NCI-H1417 treated with DMSO at 0.1 percent for 48 hours (cell line): ENCODE measurements at places on chromosomes 4 and X.

DNA sequence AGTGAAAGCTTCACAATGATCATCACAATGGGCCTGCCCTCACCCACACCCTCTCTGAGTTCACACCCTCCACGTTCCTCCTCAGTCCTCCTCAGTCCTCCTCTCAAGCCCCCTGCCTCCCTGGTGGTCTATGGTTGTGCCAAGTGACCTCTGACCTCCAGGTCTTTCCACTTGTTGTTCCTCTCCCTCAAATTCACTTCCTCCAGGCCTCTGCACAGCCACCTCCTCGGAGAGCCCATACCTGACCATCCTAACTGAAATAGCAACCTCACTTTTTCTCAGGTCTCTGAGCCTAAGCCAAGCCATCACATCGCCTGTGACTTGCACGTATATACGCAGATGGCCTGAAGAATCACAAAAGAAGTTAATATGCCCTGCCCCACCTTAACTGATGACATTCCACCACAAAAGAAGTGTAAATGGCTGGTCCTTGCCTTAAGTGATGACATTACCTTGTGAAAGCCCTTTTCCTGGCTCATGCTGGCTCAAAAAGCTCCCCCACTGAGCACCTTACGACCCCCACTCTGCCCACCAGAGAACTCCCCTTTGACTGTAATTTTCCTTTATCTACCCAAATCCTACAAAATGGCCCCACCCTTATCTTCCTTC lies 293.4 kb upstream of the TENM3 start:
- DNase-seq, result no peak

DNA sequence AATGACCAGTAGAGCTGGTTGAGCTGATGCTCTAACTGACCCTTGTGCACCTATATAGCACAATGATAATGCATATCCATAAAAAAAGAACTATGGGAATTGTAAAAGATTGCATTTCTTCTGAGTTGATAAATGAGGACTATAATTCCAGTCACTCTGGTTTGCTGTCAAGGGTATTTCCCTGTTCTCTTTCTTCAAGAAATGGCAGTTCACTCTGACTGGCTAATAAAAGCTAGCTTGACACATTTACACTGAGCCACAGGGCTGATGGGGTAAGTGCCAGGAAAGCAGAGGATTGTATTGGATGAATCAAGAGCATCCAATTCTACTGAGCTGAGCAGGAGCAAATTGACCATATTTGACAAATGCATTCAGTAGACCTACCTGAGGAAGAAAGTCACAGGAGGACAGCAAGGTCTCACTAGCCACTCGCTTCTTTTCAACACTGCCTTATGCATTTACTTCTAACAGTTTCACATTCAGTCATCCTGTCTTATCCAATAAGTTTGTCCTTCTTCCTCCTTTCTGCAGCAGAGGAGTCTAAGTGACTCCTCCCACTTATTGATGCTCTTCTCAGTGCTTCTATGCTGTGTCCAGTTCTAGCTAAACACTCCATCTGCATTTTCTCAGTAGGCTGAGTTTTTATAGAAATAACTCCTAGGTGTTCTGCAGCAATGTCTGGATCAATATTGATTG lies 43.0 kb downstream of the RBMX2 start:
- DNase-seq, result no peak

GRCh38 chrX:39821709-39822095 lies 276.1 kb downstream of the BCOR start:
- DNase-seq, result no peak

GRCh38 chr4:78057135-78057599 lies at the start of gene FRAS1:
FRAS1 (plus strand) TSS chr4:78057323; CDS start chr4:78058010, 687 bp downstream.
- peak; percentile 16 for DNase-seq

DNA sequence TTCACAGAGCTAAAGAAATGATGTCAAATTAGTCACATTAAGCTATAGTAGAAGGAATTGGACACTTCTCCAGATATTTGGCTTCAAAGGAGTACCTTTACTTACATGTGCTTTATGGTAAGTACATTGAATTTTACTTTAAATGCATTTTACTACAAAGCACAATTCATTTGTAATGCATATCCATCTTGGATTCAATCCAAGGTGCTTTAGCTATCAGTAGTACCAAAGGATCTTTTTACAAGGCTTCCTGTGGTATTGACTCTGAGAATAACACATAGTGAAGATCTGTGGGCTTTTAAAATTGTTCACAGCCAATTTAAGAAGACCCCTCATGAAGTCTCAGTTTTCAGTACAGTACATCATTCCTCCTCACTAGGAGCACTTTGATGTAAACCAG lies 13.2 kb downstream of the THAP6 start:
- DNase-seq, result no peak

DNA sequence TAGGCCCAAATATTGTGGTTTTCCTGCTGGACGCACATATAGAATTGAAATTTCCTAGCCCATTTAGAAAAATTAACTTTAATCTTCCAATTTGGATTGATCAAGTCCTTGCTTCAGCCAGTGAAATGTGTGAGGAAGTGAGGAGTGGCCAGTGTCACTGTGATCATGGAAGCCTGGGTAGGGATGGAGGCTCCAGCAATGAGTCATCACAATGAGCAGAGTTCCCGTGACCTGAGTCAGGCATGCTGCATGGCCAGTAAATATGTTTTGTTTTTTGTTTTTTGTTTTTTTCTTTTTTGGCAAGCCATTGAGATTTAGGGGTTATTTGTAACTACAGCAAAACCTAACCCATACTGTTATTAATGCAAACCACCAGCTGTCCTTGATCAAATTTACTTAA lies 52.1 kb downstream of the IDS start:
- DNase-seq, result no peak

DNA sequence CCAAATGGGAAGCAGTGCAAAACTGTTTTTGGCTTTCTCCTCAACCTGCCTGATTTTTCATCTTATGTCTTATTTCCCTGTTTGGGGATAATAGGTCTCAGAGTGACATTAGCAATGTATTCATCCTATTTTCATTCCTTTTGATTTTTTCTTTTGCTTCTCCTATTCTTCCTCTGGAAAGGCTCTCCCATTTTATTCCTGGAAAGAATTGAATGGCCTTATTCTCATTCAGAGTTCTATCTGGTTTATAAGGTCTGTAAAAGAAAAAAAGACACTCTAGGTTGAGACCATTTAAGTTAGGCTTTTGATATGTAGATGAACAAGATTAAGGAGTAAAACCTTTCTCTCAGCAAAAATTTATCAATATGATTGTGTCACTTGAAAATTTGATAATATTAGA lies 27.8 kb upstream of the ALB start:
- DNase-seq, result no peak
